ENCODE measurements at places on chromosomes 1 and 21.

- no peak for DNase-seq
These were observed 23.7 kb downstream of the PHLDA3 start for GRCh38 chr1:201445310-201445709.

- no peak for DNase-seq
These were observed 20.0 kb downstream of the TMEM81 start for GRCh38 chr1:205064301-205064700.

DNA sequence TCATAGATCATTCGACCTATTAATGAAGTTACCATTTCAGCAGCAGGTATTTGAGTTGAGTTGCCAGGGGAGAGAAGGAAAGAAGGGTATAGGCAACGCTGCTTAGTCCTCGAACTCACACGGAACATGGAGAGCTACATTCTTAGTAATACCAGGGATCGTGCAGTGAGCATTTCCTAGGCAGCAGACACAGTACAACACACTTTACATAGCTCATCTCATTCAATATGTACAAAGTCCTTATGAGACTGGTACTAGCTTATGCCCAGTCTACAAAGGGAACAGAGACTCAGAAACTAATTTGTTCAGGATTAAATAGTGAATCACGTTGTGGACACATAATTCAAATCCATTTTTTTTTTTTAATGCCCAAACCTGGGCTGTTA is 25.6 kb downstream of the IRF2BP2 start:
- no peak for DNase-seq

GRCh38 chr1:231279081-231279480 is 38.1 kb downstream of the GNPAT start:
- no peak for DNase-seq

DNA sequence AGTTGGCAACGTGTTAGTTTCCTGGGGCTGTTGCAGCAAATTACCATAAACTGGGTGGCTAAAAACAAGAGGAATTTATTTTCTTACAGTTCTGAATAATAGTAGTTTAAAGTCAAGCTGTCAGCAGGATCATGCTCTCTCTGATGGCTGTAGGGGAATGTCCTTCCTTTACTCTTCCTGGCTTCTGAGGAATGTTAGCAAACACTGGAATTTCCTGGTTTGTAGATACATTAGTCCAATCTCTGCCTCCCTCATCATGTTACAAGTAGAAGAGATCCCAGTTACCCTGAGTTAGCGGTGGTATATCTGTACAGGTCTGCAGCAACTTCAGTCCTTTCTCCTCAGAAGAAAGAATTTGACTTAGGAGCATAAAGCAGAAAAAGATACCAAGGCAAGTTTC is 2249.1 kb downstream of the NCAM2 start:
- no peak for DNase-seq

GRCh38 chr1:19661721-19662228 is 2.9 kb upstream of the HTR6 start:
- no peak for DNase-seq

DNA sequence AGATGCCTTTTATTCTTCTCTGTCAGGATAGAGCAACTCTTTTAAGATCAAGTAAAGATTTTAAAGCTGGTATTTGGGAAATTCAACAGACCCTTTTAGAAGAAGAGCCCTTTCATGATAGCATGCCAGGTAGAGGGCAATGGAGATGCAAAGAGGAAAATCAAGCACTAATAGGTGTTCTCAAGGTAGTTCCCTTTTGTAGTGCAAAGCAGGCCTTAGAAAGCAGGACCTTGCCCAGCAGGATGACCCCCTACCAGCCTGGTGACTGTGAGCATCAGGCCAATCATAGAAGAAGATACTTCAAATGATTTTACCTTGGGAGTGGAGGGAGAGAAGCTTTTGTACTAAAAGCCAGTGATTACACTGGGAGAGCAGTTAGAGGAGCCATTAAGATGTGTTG is 381.4 kb upstream of the ZRANB2 start:
- DNase-seq, result no peak

- no peak for DNase-seq
These were observed 40.9 kb upstream of the SIM2 start for GRCh38 chr21:36657999-36658398.

DNA sequence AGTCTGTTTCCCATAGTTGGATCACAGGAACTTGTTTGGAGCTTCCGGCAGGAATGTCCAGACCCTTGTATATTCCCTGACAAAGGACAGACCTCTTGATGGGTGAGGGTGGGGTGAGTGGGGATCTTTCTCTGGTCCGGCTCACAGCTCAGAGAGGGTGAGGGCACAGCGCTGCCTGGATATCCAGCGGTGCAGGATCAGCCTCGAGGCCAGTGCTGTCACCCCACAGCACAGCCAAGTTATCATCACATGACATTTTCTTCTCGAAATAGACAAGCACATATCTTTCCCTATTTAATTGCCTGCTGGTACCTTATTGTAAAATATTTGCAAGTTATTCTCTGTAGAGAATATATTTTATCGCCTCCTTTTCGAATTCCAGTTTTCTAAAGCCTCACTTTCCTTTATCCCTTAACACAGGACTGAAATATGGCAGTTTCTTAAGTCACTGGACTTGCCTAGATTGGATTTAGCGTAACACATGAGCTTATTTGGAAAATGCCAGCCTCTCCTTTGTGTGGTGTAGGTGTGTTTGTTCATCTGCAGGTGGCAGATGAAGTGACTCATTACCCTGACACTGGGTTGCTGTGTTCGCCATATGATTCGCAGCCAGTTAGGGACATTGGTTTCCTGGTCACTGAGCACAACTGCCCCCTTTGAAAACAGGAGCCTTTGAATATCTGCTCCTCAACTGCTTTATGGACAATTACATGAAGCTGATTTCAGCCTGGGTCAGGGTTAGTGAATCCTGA is 21.4 kb downstream of the CLIC6 start:
- no peak for DNase-seq

GRCh38 chr21:34078915-34079314 is 5.5 kb downstream of the MRPS6 start:
- no peak for DNase-seq

DNA sequence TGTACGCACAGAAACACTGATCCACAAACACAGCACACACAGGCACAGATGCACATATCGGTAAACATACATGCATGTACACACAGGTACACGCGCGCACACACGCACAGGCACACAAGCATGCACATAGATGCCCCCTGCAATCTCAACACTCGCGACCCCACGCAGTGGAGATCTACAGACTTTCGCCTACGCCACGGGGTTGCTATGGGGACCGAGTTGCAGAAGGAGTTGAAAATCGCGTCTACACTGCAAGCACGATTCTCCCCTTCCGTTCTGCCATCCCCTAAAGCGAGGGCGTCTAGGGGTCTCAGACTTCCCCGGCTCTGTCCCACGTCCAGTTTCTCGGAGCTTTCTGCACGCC is 826 bp downstream of the TRIM17 start:
- no peak for DNase-seq

DNA sequence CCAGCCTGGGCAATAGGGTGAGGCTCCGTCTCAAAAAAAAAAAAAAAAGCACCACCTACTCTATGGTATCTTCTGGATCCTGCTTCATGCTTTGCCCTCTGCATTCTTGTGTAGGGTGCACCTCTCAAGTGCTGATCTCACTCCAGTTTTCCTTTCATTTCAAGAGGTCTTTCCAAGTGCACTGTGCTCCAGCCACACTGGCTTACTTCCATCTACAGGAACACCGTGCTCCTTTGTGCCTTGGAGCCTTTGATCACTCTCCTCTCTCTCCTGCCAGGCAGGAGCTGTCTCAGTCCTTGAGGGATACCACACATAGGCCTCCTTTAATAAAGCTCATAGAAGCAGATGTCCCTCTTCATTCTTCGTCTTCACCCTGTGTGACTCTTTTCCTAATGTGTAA is 55.4 kb upstream of the GREM2 start:
- no peak for DNase-seq

GRCh38 chr1:11413986-11414391 is 65.0 kb upstream of the DISP3 start:
- DNase-seq, result no peak

DNA sequence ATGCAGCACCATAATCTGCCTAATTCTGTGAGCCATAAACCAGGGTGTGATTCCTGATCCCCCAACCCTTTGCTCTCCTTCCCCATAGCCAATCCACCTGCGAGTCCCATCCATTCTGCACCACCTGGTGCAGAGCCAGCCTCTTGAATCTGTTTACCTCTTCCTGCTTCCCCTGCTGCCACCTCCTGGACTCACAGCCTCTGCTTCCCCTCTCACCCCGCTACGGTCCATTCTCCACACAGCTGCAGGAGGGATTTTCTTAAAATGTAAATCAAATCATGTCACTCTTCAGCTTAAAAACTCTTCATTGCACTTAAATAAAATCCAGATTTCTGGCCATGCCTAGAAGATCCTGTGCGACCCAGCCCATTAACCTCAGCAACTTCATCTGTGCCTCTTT is 186.7 kb downstream of the FOXD2 start:
- no peak for DNase-seq

DNA sequence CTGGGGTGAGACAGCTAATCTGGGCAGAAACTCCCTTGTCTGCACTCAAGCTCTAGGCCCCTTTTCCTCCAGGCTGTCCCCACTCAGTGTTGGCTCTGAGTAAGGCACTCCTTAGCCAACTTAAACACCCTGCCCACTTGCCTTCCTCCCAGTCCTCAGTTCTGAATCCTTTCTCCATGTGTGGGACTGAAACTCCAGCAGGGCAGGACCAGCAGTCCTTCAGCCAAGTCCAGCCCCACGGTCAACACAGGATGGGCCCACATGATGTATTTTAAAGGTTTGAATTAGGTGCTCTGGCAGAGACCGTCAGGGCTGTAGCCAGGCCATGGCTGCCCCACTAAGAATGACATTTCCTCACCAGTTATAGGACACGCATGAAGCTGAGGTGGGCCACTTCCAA is 107.8 kb downstream of the EDEM3 start:
- DNase-seq, result no peak

DNA sequence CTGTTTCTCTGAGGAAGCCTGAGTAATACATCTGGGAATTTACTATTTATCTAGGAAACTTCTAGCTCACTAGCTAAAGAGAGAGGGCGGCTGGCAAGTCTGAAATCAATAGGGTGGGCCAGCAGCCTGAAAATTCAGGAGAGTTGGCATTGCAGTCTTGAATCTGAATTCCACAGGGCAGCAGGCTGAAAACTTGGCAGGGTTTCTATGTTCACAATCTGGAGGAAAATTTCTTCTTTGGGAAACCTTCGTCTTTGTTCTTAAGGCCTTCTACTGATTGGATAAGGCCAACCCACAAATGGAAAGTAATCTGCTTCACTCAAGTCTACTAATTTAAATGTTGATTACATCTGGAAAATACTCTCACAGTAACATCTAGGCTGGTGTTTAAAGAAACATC is 101.0 kb upstream of the COG2 start:
- DNase-seq, result no peak

DNA sequence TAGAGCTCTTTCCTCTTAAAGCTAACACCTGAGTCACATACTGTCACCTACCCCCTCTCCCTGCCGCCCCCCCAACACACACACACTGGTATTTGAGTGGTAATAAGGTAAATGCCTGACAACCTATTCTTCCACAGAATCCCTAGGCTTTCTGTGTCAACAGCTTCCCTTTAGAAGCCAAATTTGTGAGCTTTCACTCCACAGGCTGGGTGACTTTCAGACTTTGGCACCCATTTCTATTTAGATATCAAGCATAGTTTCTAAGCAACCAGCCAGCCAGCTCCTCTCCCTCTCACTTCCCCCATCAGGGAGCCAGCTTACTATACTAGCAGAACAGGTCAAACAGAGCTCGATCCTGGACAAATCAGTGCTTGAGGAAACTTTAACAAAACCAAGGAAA is 3.2 kb upstream of the C1orf74 start:
- DNase-seq, result no peak

DNA sequence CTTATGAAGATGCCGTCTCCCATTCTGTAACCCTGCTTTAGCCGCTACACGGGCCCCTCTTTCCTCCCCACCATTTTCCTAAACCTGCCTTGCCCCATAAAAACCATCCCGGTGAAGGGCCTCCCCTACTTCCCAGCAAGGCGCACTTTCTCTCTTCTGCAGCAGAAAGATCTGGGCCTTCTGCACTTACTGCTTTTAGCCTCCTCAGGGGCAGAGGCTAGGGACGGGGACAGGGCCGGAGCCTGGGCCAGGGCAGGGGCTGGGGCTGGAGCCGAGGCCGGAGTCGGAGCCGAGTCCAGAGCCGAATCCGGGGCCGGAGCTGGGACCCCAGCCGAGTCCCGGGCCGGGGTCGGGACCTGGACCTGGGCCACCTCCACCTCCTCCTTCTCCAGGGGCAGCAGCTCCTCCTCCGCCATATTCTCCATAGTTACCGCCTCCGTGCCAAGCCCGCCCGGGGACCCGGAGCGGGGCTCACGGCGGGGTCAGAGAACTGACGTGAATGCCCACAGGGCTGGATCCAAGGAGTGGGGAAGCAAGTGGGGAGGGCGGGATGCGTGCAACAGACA is 382 bp downstream of the TRMT1L start:
- DNase-seq, result no peak

GRCh38 chr1:203914292-203914691 is 52.9 kb downstream of the SNRPE start:
- DNase-seq, result no peak

DNA sequence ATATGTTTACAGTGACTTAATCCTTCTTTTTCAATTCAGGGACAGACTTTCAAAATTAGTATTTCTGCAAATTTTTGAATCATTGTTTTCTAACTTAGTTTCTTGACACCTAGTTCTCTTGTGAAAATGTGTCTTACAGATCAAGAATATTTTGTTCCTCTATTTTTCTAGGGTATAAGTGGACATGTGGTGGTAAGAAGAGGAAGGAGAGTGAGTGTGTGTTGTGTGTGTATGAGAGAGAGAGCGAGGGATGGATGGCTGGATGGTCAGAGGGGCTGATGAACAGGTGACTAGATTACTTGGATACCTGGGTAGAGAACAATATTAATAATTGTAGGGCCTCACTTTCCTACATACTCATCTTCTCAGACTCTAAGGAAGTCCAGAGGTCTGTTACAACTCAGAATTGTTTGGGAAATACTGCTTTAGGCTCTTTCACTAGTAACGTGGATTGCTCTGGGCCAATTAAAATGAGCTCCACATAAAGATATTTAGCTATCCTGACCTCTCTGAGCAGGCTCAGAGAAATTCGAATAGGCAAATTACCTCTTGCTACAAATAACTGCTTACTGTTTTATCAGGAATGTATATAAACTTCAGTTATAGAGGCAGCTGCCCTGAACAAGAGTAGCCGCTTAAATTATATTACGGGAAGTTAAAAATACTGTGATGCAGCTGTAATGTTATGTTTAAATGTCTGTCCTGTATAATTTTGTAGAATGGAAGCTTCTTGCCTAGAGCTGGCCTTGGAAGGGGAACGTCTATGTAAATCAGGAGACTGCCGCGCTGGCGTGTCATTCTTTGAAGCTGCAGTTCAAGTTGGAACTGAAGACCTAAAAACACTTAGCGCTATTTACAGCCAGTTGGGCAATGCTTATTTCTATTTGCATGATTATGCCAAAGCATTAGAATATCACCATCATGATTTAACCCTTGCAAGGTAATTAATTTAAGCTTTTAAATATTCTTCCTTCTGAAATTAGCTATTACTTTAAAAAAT is 19.7 kb downstream of the GPSM2 start:
- no peak for DNase-seq

- DNase-seq, result peak; percentile 71
These were observed at the start of gene NBL1 for GRCh38 chr1:19643602-19644394. Gene NBL1, plus strand, starts transcription at chr1:19644311. Its CDS starts 10,720 bp downstream, at chr1:19655031.

Data from CD4-positive, alpha-beta T cell treated with Interferon gamma for 1 hour (primary cell).